Lower lobe of right lung (tissue), 2 donors: ENCODE measurements at places on chromosomes 12 and 14.

- peak overlapping the region; percentile 83 for H3K4me3 ChIP-seq
- peaks cover 19% of the 10 kb centered on the region for H3K4me1 ChIP-seq
- H3K36me3 ChIP-seq: no peaks in the 10 kb centered on the region
- H3K27me3 ChIP-seq: no peaks in the 10 kb centered on the region
These were observed 1.0 kb upstream of the ADCY6 start for GRCh38 chr12:48789858-48790326.

- no peak overlapping the region for H3K4me3 ChIP-seq
- H3K36me3 ChIP-seq: no peaks in the 10 kb centered on the region
- DNase-seq: no peak
- no peak overlapping the region for H3K27ac ChIP-seq
These were observed 6.6 kb upstream of the PARP11 start for GRCh38 chr12:3879846-3880245.

- H3K27ac ChIP-seq: no peak overlapping the region
- DNase-seq: no peak
- no peaks in the 10 kb centered on the region for H3K36me3 ChIP-seq
- peaks cover 2% of the 10 kb centered on the region for H3K4me1 ChIP-seq
- H3K27me3 ChIP-seq: peaks cover 5% of the 10 kb centered on the region
These were observed 34.5 kb upstream of the GPR132 start for GRCh38 chr14:105099778-105100177.

- peaks cover 29% of the 10 kb centered on the region for H3K4me1 ChIP-seq
- peaks cover 38% of the 10 kb centered on the region for H3K36me3 ChIP-seq
- peak overlapping the region; percentile 85 for H3K4me3 ChIP-seq
- H3K27ac ChIP-seq: peak overlapping the region; percentile 93
- DNase-seq: no peak
- H3K27me3 ChIP-seq: no peaks in the 10 kb centered on the region
These were observed 1.0 kb downstream of the SMARCC2 start for GRCh38 chr12:56188131-56188777.

- no peaks in the 10 kb centered on the region for H3K27me3 ChIP-seq
- peaks cover 59% of the 10 kb centered on the region for H3K4me1 ChIP-seq
- H3K4me3 ChIP-seq: peak overlapping the region; percentile 93
- peak; percentile 61 for DNase-seq
These were observed 1.2 kb upstream of the SH2B3 start for GRCh38 chr12:111404362-111405148.

DNA sequence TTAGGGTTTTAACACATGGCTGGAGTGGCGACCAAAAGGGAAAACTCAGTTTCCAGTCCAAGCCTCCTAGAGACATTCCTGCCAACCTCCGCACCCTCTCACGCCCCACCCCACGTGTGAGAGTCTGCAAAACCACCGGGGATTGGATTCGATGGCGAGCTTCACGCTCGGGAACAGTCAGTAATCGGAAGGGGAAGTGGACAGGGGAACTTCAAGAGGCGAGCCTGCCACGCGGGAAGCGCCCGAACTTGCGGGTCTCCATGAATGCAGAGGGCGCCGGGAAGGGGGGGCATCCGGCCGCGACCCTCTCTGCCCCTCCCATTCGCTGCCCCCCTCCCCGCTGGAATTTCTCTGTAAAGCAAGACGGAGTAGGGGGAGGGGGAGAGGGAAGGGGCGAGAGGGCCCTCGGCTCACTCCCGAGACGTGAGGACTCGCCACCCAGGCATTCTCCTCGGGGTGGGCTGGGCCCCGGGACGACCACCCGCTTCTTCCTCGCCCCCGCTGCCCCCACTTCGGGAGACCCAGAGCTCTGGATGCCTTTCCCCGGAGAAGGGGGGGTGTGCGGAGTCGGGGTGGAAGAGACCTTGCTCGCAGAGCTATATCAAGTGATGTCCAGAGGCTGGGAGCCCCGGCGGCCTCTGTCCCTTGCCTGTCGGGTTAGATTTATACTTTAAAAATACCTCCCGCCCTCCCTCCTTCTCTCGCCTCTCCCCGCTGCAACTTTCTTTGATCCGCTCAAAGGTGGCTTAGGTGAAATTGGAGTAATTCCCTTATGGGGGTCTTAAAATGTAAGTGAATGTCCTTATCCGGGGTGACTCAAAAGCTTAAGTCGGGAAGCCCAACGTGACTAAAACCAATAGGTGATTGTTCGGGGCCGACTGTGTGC, 2.5 kb upstream of the CCND2 start:
- no peaks in the 10 kb centered on the region for H3K36me3 ChIP-seq
- peaks cover 60% of the 10 kb centered on the region for H3K4me1 ChIP-seq
- H3K27ac ChIP-seq: peak overlapping the region; percentile 87
- peaks cover 53% of the 10 kb centered on the region for H3K27me3 ChIP-seq
- H3K4me3 ChIP-seq: peak overlapping the region; percentile 77
- peak; percentile 71 for DNase-seq

GRCh38 chr12:92601680-92602079, 101.1 kb upstream of the PLEKHG7 start:
- no peak overlapping the region for H3K27ac ChIP-seq
- no peak for DNase-seq
- H3K36me3 ChIP-seq: no peaks in the 10 kb centered on the region
- peaks cover 16% of the 10 kb centered on the region for H3K4me1 ChIP-seq

DNA sequence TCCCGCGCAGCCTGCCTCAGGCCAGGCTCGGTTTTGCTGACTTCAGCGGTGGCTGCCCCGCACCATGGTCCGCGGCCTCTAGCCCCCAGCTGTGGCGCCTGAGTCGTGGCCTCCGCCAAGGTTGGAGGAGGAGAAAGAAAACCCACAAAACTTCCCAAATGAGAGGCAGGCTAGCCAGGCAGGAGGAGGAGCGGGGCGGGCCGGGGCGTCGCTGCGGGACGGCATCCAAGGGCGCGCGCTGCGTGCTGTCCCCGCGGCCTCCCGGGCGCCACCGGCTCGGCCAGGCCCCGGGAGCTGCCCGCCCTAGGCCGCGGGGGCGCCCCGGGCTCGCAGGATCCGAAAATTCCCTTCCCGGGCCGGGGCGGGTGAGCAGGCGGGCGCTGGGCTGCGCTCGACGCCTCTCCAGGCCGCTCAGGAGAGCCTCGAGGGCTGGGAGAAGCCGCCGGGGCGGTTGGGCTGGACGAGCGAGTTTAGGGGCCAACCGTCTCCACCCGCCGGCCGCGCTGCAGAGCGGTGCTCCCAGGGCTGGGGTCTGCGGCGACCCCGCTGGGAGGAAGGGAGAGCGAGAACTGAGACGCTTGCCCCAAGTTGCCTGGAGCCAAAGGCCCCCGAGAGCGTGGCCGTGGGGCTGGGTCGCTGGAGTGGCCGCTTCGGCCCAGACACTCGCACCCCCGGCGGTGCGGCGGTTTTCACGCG, at the start of gene EFS:
TSS of gene EFS (minus strand) at position 137 of the 696 bp plus-strand sequence. CDS start 147 bp downstream, outside the sequence.
- H3K27me3 ChIP-seq: peaks cover 29% of the 10 kb centered on the region
- H3K4me1 ChIP-seq: peaks cover 6% of the 10 kb centered on the region
- H3K36me3 ChIP-seq: no peaks in the 10 kb centered on the region
- DNase-seq: no peak

GRCh38 chr14:104694991-104695659, 5.7 kb downstream of the INF2 start:
- H3K36me3 ChIP-seq: peaks cover 8% of the 10 kb centered on the region
- H3K27me3 ChIP-seq: no peaks in the 10 kb centered on the region
- no peak for DNase-seq
- H3K4me3 ChIP-seq: peak overlapping the region; percentile 21
- H3K4me1 ChIP-seq: peaks cover 100% of the 10 kb centered on the region

- peaks cover 6% of the 10 kb centered on the region for H3K4me1 ChIP-seq
- H3K27me3 ChIP-seq: no peaks in the 10 kb centered on the region
These were observed 114.2 kb upstream of the ARHGAP5 start for GRCh38 chr14:31962920-31963319.

GRCh38 chr12:131647667-131648066, 63.2 kb upstream of the SFSWAP start:
- H3K27ac ChIP-seq: no peak overlapping the region
- peaks cover 12% of the 10 kb centered on the region for H3K27me3 ChIP-seq
- DNase-seq: no peak
- H3K4me1 ChIP-seq: no peaks in the 10 kb centered on the region
- no peaks in the 10 kb centered on the region for H3K36me3 ChIP-seq

DNA sequence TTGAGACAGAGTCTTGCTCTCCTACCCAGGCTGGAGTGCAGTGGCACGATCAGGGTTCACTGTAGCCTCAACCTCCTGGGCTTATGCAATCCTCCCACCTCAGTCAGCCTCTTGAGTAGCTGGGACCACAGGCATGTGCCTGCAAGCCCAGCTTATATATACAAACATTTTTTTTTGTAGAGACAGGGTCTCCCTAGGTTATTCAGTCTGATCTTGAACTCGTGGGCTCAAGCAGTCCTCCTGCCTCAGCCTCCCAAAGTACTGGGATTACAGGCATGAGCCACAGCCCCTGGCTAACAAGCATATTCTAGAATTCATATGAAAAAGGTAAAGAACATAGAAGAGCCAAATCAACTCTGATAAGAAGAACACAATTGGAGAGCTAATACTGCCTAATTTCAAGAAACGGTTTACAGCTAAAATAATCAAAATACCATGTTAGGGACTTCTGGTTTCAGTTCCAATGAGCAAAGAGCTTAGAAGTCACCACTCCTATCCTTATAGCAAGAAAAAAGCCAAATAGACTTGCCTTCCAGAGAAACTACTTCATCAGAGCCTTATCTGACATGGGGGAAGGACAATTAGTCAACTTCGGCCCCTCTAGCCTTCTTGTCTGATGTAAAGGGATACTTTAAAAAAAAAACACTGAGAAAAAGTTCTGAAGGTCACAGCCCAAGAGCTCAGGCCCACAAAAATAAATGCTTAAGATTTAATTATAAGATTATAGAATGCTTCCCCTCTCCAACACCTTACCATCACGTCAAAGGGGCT, 37.6 kb downstream of the TMEM116 start:
- no peaks in the 10 kb centered on the region for H3K27me3 ChIP-seq
- no peaks in the 10 kb centered on the region for H3K36me3 ChIP-seq
- no peaks in the 10 kb centered on the region for H3K4me1 ChIP-seq
- H3K27ac ChIP-seq: no peak overlapping the region
- no peak overlapping the region for H3K4me3 ChIP-seq

DNA sequence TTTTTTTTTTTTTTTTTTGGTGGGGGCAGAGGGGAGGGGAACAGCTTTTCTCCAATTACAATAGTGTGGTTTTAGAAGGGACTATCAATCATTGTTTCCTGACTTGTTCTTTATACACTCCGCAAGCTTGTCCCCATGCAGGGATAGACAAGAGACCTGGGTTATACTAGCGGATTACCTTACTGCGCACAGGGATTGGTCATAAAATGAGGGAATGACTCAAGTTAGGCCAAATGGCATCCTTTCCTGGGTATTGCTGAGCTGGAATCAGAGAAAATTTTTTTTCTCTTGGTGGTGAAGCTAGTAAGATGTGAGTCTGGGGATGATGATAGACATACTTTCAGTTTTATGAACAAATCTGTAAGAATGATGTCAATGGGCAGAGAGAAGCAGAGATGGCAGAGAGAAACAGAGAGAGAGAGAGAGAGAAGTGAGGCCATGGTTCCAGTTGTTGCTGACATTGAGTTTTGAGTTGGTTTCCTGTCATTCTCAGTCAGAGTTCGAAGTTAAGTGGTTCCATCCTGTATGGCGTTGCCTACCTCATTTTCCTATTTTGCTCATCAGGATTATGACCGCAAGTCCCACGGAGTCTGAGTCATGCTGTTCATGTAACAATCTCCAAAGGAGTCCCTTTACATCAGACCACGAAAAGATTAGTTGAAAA, 59.1 kb upstream of the OTOGL start:
- H3K27ac ChIP-seq: no peak overlapping the region
- no peaks in the 10 kb centered on the region for H3K27me3 ChIP-seq
- no peaks in the 10 kb centered on the region for H3K4me1 ChIP-seq
- no peak overlapping the region for H3K4me3 ChIP-seq
- no peak for DNase-seq

DNA sequence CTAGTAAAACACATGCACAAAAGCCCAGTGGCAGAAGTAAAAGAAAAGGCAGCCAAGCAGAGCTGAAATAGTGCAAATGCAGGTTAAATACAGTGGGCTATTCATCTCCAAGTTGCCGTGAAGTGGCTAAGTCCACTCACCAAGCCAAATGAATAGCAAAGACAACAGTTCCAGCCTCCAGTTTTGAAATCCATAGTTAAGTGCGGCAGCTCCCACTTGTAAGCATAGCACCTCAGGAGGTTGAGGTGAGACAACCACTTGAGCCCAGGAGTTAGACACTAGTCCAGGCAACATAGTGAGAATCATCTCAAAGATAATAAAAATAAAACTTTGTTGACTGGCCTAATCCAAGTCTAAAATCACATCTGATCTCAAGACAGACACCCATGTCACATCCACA, 9.8 kb upstream of the PHLDA1 start:
- peaks cover 12% of the 10 kb centered on the region for H3K4me1 ChIP-seq
- no peak for DNase-seq
- no peak overlapping the region for H3K27ac ChIP-seq

- H3K27me3 ChIP-seq: no peaks in the 10 kb centered on the region
- H3K36me3 ChIP-seq: no peaks in the 10 kb centered on the region
- H3K27ac ChIP-seq: no peak overlapping the region
These were observed 36.8 kb upstream of the ALG10B start for GRCh38 chr12:38279756-38280155.

GRCh38 chr14:89356927-89357326, 60.1 kb downstream of the FOXN3 start:
- H3K4me3 ChIP-seq: no peak overlapping the region
- H3K36me3 ChIP-seq: no peaks in the 10 kb centered on the region
- DNase-seq: no peak
- H3K27me3 ChIP-seq: no peaks in the 10 kb centered on the region
- peaks cover 21% of the 10 kb centered on the region for H3K4me1 ChIP-seq

DNA sequence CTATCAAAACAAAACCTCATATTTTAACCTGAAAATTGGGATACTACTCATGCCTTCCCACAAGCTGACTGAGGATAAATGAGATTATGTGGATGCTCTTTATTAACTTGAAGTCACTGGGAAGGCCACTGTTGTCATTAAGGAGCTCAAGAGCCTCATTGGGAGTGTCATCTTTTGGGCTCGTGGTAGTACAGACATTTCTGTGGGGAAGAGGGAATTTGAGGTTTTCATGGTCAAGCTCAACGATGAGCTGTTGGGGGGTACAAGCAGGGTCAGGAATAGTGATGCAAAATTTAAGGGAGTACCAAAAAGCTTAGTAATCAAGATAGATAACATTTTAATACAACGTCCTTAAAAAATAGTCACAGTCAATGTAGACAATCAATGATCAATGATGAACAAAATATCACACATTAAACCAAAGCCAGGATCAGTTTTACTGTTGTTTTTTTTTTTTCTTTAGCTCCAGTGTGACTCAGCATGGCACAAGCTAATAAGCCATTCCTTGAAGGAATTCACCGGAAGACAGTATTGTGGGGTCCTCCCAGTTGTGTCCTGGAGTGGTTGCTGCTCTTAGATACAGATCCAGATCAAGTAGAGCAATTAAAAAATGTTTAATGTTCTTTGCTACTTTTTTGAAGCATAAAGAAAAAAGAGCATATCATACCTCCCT, 130.9 kb downstream of the C12orf75 start:
- no peak overlapping the region for H3K4me3 ChIP-seq
- DNase-seq: no peak
- no peak overlapping the region for H3K27ac ChIP-seq
- no peaks in the 10 kb centered on the region for H3K27me3 ChIP-seq
- H3K36me3 ChIP-seq: no peaks in the 10 kb centered on the region

DNA sequence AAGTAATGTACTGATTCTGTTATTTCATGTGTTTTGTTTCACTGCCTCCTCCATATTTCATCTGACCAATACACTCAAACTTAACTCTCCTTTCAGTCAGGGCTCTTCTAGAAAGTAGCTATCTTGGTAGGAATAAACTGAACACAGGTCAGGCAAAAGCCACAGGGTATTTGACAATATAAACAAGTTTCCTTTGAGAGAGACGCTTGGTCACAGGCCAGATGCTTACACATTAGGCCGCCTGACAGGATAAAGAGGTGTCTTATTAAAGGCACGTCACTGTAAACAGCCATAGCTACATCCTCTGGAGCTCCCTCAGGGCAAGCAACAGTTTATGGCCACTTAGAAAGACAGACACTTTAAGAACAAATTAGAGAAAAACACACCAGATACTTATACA, 607.5 kb downstream of the SLC6A15 start:
- no peak overlapping the region for H3K27ac ChIP-seq
- H3K27me3 ChIP-seq: no peaks in the 10 kb centered on the region
- no peaks in the 10 kb centered on the region for H3K36me3 ChIP-seq
- no peak overlapping the region for H3K4me3 ChIP-seq
